ENCODE measurements at places on chromosomes 6 and 20.

- no peak for DNase-seq
These were observed 50.5 kb downstream of the TP53INP2 start for GRCh38 chr20:34754611-34755010.

DNA sequence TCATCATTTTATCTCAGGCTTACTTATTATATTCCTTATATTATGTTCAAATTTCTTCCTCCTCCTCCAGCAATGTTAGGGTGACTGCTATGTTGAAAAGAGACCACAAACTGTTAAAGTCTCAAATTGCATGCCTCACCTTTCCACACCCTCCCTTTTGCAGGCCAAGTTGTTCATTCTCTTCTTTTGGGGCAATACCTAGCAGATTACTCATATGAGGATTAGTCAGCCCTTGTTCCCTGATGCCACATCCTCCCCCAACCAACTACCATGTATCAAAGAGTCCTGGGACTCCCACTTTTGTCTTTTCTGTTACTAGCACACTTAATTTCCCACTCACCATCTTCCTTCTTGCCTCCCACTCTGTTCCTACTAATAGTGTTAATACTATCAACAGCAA lies 434.7 kb downstream of the BCKDHB start:
- no peak for DNase-seq

DNA sequence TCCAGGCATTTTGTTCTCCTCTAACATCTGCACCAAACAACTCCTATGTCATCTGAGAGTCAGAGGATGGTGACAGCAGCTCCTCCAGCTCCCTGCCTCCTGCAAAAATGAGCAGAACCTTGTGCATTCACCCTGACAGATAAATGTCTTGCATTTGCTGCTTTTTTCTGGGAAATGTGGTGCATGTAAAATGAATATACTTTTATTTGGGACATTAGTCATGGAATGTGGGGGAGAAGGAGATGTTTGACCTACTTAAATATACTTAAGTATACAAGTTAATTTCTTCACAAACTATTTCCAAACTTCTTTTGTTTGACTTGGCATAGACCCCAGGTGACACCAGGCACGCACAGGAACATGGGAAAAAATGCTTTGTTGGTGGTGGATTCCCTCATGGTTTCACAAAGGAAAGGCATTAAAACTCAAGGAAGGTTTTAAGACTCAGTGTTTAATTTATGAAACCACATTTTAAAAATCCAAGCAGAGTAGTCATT lies 181.8 kb upstream of the MCHR2 start:
- no peak for DNase-seq

DNA sequence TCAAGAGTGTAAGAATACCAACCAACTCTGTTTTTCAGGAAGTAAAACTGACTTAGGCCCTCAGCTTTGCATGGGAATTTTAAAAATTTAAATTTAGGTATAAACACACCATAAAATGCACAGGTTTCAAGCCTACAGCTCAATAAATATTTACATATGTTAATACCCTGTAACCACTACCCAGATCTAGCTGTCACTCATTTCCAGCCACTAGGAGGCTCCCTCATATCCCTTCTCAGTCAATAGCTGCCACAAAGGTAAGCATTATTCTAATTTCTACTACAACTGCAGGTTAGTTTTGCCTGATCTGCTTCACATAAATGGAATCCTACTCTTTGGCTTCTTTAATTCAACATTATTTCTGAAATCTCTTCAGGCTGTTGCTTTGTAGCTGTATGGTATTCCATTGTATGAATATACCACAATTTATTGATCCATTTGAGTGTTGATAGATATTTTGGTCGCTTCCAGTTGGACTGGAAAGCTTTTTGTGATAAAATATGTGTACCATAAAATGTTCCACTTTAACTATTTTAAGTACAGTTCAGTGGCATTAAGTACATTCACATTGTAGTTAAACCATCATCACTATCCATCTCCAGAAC lies 32.5 kb upstream of the MEI4 start:
- no peak for DNase-seq

DNA sequence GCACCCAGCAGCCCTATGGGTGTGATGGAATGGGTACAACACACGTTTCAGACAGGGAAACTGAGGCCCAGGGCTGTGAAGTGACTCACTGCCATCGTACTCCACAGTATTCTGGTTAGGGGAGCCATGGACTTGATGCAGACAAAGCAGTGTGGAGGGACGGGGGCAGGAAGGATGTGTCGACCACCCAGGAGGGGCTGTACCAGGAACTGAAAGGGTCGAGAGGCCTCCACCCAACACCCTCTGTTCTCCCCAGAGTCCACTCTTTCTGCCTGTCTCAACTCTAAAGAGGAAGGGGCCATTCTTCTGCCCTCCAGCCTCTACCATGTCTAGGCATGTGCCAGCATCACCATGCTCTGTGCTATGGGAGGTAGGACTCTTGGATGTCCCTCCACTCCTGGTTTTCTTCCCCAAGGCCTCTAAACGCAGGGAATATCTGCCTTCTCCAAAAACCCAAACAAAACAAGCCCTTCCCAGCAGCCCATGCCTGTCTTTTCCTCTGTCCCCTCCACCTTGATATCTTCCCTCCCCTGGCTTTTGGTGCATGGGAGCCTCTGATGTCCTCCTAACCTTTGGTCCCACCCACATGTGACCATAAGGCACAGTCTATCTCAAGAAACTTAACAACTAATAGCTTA lies 7.4 kb downstream of the SLC22A1 start:
- no peak for DNase-seq

DNA sequence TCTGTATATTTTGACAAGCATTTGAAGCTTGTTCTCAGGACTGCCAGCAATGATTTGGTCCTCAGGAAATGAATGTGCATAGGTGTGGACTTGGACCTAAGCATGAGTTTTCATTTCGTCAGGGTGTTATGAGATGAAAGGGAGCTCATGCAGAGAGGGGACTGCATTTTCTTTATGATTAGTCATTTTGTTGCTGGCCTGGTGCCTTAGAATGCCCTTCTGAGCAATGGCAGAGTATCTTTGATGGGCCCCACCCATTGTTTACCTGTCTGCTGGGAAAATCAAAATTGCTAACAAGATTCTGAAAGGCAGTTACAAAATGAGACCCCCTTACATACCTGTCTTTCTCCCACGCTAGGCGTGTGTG lies 51.5 kb upstream of the MTHFD1L start:
- DNase-seq: no peak

GRCh38 chr6:157927011-157927410 lies 54.7 kb upstream of the SYNJ2 start:
- DNase-seq: no peak

DNA sequence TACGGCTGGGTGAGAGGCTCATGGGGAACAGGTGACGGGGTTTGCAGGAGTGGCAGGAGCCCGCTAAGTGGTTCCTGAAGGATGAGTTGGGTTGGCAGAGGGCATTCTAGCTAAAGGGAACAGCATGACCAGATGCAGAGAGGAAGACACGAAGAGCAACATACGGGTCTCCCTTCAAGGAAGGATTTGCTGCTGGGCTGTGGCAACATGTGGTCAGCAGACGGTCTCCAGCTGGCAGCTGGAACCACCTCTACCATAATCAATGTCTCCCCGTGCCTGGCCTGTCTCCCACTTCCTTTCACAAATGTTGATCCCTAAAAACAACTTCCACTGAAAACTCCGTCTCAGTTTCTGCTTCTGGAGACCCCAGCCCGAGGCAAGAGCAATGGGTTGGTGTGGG lies 80.6 kb upstream of the SULF2 start:
- no peak for DNase-seq

GRCh38 chr6:169296622-169297021 lies 43.0 kb upstream of the THBS2 start:
- DNase-seq: no peak

GRCh38 chr6:111739257-111739696 lies 133.6 kb upstream of the TRAF3IP2 start:
- no peak for DNase-seq

GRCh38 chr6:106425382-106425781 lies 64.9 kb downstream of the CRYBG1 start:
- no peak for DNase-seq

DNA sequence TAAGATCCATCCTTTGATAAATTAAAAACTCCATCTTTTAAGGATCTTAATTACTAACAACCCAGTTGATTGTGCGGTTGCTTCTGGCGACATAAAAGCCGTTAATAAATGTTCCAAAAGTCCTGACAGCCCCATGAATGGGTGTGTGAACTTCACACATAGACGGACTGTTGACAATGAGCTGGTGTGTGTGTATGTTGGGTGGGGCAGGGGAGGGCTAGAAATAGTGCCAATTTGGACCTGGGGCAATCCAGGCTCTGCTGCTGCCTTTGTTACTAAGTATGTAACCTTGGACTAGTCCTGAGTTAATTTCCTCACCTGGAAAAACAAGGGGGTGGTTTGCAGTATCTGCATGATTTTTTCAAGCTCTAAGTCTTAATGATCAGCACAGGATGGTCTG lies 4.2 kb downstream of the MAS1 start:
- DNase-seq: no peak

DNA sequence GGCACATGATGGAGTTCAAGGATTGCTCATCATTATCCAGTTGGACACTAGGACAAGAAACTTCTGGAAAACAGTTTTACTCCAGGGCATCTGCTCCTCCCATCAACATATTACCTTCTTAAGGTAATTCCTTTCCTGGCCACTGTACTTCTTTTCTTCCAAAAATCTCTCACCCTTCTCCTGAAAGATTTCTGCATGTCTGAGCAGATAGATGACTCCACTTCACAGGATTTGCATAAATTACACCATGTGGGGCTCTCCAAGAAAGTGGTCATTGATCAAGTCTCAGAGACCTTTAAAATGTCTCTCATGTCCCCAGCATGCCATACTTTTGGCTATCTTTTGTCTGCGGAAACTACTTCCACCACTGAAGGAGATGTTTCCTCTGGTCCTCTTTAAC lies 103.2 kb upstream of the TNFAIP3 start:
- DNase-seq: no peak

GRCh38 chr6:147468634-147469033 lies 39.9 kb upstream of the SAMD5 start:
- DNase-seq: no peak

- no peak for DNase-seq
These were observed 92.6 kb downstream of the CDC5L start for GRCh38 chr6:44480097-44480541.

DNA sequence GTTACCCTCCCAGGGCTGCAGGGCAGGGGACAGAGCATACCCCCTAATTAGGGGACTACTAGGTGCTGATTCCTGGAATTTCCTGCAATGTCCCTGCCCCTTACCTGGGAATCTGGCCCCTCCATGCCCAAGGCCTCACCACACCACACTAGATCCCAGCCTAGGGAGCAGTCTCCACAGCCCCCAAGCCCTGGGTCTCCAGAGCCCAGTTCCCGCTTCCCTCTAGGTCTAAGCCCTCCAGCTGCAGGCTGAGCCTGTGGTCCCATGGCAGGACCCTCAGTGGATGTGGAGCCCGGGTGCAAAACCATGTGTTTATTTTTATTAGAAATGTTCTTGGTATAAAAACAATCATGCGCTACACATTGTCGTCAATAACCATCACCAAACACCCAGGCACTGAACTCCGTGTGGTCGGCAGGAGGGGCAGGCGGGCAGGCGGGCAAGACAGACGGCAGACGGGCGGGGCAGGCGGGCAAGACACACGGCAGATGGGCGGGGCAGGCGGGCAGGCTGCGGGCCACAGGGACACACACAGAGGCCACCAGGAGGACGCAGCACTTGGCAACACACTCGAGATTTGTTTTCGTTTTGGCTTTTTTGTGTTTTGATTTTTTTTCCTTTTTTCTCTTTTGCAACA lies 124.2 kb downstream of the GRM4 start:
- no peak for DNase-seq

- DNase-seq: no peak
These were observed 39.6 kb downstream of the JAG1 start for GRCh38 chr20:10634211-10634610.

DNA sequence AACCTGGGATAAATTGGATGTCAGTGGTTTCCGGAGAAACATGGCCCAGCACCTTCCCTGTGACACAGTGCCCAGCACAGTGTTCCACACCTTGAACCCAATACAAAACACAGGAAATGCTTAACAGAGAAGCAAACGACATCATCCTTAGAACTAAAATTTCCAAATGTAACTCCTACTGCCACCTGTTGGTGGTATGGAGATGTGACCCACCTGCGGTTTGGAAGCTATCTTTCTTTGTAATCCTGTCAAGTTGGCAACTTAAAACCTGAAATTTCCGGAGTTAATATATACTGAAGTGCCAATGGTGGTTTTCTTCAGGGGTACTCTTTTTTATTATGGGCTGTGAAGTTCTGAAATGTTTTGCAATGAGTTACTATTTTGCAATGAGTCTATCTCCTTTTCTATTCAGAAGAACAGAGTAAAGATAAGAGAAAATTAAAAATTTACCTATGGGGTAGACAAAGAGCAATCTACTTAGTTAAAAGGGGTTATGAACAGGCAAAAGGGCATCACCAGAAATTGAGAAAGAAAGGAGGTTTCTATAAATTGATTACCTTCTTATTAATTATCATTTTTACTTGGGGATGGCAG lies 658.8 kb downstream of the PTPRT start:
- DNase-seq: no peak

- no peak for DNase-seq
These were observed 7.9 kb downstream of the MDFI start for GRCh38 chr6:41646026-41646795.

GRCh38 chr20:63087872-63088680 lies 81.3 kb upstream of the BHLHE23 start:
- DNase-seq: no peak

DNA sequence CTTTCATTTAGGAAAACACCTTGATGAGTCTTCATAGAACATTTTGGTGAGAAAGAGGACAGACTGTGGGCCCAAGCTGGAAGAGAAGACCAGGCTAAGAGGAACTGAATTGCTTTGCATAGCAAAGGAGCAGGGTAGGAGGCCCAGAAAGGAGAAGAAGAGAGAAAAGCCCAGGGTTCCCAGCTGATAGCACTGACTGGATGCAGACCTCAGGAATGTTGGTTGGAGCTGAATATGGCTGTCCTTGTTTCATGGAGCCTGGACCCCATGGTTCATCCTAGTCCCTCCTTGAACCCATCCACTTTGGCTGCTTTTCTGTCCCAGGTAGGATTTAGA lies 18.0 kb upstream of the ZFAND3 start:
- DNase-seq: no peak

DNA sequence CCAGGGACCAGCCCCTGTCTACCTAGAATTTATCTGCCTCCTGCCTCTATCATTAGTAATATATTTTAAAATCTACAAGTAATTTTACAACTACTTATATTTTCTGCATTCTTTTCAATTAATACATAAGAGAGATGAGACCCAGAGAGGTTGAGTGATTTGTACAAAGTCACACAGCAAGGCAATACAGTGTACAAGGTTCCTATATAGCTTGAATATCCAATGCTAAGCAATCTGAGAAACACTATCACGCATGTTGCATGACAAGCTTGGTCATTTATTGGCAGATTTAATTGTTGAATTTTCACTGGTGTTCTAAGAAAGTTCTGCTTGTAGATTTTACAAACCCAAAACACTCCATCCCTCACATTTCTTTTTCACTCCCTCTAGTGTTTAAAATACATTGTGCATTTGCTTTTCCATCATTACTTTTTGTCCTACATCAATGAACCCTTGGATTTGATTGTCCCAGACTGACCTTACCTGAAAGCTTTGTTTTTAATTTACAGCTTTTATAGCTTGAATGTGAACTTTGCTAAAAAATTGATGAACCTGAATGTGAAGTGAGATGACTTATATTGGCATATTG lies 520.9 kb upstream of the CITED2 start:
- no peak for DNase-seq

- no peak for DNase-seq
These were observed 102.8 kb upstream of the PHACTR1 start for GRCh38 chr6:12613811-12614210.
